ENCODE measurements at places on chromosomes 1 and 21.

DNA sequence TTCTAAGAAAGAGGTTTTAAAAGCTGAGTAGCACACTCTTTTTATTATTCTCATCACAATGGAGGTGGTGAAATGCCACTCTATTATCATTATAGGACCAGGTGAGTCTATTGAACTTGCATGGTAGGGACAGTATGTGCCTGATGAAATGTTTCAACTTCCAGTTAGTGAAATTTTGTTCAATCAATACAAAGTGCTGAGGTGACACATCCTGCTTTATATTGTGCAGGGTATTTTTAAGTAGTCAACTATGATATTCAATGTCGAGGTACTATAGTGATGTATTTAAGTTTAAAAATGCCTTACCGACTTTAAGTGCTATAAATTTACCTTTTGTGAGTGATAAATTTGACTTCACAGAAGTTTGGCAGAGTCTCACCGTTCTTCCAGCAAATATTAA, 284.7 kb upstream of the BRINP3 start:
- DNase-seq = no peak

GRCh38 chr1:235938709-235939479, 72.2 kb upstream of the LYST start:
- DNase-seq = peak; percentile 92

GRCh38 chr1:9784508-9785133, 39.1 kb downstream of the CLSTN1 start:
- peak; percentile 69 for DNase-seq

GRCh38 chr1:204633665-204634064, 51.9 kb downstream of the LRRN2 start:
- DNase-seq = no peak

GRCh38 chr1:1073743-1074587, at the start of gene RNF223:
RNF223 (minus strand) TSS chr1:1074306; CDS start chr1:1072566, 1,740 bp downstream.
- no peak for DNase-seq

- DNase-seq = no peak
These were observed 45.1 kb downstream of the PGBD5 start for GRCh38 chr1:230381049-230381467.

GRCh38 chr1:244863491-244864252, 671 bp downstream of the HNRNPU start:
- DNase-seq = no peak

DNA sequence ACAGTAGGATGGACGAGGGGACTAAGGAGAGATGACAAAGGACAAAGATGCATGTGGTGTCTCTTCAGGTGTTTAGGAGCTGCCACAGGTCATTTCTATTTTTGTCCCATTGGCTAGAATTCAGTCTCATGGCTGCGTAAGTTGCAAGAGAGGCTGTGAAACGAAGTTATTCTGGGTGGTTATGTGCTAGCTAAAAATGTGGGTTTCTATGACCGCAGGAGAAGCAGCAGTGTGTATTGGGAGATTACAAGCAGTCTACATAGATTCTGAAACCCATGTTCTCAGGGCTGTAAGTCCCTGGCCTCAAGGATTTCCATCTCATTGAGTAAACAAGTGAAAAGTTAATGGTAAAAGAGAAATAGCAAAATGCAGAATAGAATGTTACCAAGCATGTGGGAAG, 110.7 kb downstream of the SPATA46 start:
- no peak for DNase-seq

- no peak for DNase-seq
These were observed 28.5 kb upstream of the KCNE2 start for GRCh38 chr21:34335316-34335715.

GRCh38 chr1:63108206-63108605, 214.2 kb upstream of the FOXD3 start:
- DNase-seq = no peak

GRCh38 chr1:220182656-220183055, 88.7 kb downstream of the IARS2 start:
- no peak for DNase-seq

- DNase-seq = no peak
These were observed 1.5 kb upstream of the CDK18 start for GRCh38 chr1:205502992-205503391.

Measured in NB4 (cell line).